Neural progenitor cell (in vitro differentiated cells): ENCODE measurements at places on chromosomes 1 and 21.

DNA sequence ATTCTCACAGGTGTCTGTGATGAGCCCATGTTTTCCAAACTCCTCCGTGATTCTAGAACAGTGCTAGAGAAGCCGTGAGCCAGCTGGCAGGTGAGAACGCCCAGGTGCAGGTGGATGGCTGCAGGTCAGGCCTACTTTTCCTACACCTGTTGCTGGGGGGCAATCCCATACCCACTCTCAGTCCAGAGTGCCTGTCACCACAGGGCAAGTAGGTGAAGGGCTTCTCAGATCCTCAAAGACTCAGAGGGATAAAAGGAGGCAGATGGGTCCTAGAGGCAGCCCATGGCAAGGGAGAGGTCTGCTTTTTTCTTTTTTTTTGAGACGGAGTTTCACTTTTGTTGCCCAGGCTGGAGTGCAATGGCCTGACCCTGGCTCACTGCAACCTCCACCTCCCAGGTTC lies 50.7 kb upstream of the H6PD start:
- H3K4me1 ChIP-seq = peaks cover 13% of the 10 kb centered on the region
- H3K36me3 ChIP-seq = no peaks in the 10 kb centered on the region
- no peak overlapping the region for H3K27ac ChIP-seq
- H3K27me3 ChIP-seq = peaks cover 30% of the 10 kb centered on the region
- DNase-seq = no peak

DNA sequence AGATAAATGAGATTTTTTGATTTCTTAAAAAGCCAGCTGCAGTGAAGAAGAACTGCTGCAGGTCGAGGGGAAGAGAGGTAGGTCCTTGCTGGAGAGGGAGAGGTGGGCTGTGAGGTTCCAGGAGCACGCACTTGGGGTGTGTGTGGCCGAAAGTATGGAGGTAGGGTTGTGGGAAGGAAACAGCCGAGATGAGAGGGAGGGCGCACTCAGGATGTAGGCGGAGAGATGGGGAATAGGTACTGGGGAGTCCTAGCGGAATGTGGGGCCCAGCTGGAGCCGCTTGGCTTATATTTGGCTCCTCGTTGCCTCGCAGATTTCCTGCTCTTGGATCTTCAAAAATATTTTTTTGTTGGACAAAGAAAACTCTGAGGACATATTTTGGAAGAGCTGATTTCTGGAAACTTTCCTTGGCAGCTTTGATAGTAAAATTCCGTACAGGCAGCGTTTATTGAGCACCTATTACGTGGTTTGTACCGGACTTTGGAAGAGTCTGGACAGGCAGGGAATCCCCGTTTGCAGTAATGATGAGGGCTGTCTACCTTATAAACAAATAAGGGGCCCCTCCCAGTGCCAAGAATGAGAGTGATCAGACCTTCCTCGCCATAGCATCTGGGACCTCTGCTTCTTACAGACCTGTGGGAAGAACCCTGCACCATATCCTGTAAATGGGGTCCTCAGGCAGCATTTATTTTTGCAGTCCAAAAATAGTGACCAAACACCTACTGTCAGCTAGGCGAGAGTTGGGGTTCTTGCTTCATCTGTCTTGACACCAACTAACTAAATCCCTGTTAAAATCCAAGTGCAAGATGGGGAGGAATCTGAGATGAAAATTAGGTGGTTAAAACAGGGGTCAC lies 1.5 kb downstream of the LRRC8D start:
- peaks cover 20% of the 10 kb centered on the region for H3K4me1 ChIP-seq
- peak overlapping the region; percentile 79 for H3K27ac ChIP-seq
- H3K27me3 ChIP-seq = peaks cover 7% of the 10 kb centered on the region
- no peaks in the 10 kb centered on the region for H3K36me3 ChIP-seq

DNA sequence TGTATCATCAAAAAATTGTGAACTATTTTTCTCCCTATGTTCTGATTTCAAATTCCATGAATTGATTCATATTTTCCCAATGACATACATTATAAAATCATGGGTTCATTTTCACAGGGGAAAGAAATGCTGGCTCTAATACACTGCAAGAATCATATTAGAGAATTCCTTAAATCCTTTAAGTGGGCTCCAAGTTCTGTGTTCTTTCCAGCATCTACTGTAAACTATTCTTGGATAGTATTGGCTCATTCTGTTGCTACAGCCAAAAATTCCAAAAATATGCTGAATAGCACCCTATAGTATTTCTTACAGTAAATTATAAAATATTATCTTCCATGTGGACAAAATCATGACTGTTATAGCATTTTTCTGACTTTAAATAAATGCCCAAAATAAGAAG lies 19.0 kb upstream of the C1orf105 start:
- no peaks in the 10 kb centered on the region for H3K36me3 ChIP-seq
- H3K4me3 ChIP-seq = no peak overlapping the region
- H3K27me3 ChIP-seq = no peaks in the 10 kb centered on the region
- no peak for DNase-seq
- no peaks in the 10 kb centered on the region for H3K4me1 ChIP-seq
- no peak overlapping the region for H3K27ac ChIP-seq

DNA sequence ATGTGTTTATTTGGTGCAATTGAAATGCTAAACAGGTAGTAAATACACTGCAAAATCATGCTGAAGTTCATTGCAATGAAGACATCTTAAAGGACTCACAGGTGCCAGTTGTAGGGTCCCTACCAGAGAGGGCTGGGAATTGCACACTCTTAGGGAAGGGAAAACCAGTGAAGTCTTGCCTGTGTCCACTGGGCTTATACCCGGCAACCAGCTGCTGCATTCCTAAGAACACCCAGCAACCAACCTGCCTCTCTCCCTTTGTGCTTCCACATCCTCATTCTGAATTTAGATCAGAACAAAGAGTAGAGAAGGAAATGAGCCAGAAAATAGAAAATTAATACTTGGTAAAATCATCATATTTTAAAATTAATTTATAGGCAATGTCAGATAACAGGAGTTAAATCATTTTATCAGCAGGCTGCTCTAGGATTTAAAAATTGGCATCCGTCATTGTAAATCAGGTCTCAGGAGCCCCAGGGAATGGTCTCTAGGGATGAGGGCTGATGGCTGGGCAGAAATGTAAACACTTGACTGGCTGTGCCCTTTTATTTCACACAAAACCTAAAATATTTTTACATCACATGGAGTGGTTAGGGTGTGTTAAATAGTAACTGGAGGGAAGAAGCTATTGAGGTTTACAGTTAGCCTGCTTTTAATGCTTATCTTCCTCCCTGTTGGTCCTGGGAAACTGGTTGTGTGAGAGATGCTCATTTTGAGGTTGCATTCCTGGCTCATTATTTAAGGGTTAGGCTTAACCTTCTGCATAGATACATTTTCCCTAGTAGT lies 31.3 kb downstream of the PTGFRN start:
- no peaks in the 10 kb centered on the region for H3K36me3 ChIP-seq
- H3K4me1 ChIP-seq = peaks cover 10% of the 10 kb centered on the region
- H3K4me3 ChIP-seq = no peak overlapping the region
- H3K27me3 ChIP-seq = no peaks in the 10 kb centered on the region
- no peak for DNase-seq

DNA sequence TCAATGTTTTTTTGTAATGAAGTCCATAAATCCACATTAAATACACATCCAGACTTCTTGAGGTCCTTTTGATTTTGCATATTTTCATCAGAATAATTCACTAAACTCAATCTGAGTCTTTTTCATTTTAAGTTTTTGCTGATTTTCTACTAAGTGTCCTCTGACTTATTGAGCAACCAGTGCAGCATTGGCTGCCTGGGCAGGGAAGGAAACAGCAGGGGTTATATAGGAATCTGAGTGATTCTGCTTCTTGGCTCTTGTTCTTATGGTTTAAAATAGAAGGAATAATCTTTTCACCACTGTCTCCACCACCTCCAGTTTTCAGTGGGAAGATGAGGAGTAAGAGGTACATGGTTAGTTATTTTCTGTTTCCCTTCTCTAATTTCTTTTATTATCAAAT lies 88.4 kb downstream of the ST6GALNAC5 start:
- no peak for DNase-seq
- H3K4me1 ChIP-seq = no peaks in the 10 kb centered on the region
- no peaks in the 10 kb centered on the region for H3K27me3 ChIP-seq
- no peak overlapping the region for H3K4me3 ChIP-seq
- no peaks in the 10 kb centered on the region for H3K36me3 ChIP-seq

DNA sequence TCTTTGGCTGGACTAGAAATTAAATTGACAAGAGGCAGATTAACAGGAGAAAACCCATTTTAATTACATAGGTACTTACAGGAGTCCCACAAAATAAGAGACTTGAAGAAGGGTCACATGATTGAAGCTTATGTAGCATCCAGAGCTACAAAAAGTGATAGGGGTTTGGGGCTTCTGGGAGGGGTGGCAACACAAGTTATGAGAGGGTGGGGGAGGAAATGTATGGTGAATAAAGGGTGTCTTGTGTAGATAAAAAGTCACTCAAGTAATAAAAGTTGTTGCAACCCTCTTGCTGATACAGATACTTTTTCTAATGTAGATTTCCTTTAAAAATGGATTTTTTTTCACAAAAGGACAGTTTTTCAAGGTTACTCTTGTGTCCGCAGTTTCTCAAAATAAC lies 24.0 kb downstream of the USP25 start:
- H3K27ac ChIP-seq = no peak overlapping the region
- H3K27me3 ChIP-seq = no peaks in the 10 kb centered on the region
- peaks cover 22% of the 10 kb centered on the region for H3K4me1 ChIP-seq
- no peak for DNase-seq

DNA sequence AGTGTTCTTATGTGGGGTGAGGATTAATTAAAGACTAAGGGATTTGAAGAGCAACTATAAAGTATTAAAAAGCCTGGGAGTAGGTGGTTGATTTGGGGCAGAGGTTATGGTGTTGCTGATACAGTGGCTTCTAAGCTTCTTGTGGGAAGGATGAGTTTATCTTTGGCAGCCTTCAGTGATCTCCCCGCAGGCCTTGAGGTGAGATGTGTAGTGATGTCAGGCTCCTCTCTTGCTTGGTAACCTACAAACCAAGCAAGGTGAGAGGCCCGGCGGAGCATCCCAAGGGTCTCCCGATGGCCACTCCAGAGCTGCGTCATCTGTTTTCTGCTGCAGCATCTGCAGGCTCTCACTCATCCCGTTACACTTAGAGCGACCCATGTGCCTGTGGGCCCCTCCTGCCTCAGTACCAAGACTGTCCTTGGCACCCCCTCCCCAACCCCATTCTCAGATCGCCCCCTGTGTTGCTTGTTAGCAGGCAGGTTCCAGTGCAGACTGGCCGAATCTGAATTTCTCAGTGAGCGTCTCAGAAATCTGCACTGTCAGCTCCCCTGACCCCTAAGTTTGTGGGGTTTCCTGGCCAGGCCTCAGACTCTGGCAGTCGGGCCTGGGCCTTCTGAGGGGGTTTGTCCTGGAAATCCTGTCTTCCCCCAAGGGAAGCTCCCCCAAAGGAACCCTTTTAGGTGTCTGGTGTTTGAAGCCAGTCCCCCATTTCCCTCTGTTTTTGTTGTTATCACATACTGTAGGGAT lies 77.9 kb downstream of the GALNT2 start:
- no peak overlapping the region for H3K4me3 ChIP-seq
- peaks cover 42% of the 10 kb centered on the region for H3K4me1 ChIP-seq
- H3K27me3 ChIP-seq = no peaks in the 10 kb centered on the region
- no peak overlapping the region for H3K27ac ChIP-seq
- no peaks in the 10 kb centered on the region for H3K36me3 ChIP-seq

GRCh38 chr1:22618056-22618455 lies 18.4 kb upstream of the C1QA start:
- no peaks in the 10 kb centered on the region for H3K36me3 ChIP-seq
- no peaks in the 10 kb centered on the region for H3K4me1 ChIP-seq
- no peak overlapping the region for H3K4me3 ChIP-seq
- H3K27ac ChIP-seq = no peak overlapping the region

DNA sequence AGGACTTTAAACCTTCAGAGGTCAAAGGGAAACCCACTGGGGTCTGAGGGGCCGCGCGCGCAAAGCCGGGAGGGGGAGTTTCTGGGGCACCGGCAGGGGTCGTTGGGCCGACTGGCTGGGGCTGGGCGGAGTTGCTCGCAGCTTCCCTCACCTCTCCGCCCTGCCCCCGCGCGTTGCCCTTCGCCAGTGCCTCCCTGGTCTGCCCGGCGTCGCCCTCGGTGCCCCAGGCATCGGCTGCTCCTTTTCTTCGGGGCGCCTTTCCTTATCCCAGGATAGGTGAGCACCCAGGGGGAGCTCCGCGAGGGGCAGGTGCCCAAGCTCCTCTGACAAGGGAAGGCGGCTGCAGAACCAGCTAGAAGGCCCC lies 390 bp upstream of the NGF start:
- H3K27me3 ChIP-seq = peaks cover 72% of the 10 kb centered on the region
- peaks cover 19% of the 10 kb centered on the region for H3K4me1 ChIP-seq
- peak overlapping the region; percentile 70 for H3K4me3 ChIP-seq
- peak; percentile 74 for DNase-seq
- H3K27ac ChIP-seq = no peak overlapping the region

DNA sequence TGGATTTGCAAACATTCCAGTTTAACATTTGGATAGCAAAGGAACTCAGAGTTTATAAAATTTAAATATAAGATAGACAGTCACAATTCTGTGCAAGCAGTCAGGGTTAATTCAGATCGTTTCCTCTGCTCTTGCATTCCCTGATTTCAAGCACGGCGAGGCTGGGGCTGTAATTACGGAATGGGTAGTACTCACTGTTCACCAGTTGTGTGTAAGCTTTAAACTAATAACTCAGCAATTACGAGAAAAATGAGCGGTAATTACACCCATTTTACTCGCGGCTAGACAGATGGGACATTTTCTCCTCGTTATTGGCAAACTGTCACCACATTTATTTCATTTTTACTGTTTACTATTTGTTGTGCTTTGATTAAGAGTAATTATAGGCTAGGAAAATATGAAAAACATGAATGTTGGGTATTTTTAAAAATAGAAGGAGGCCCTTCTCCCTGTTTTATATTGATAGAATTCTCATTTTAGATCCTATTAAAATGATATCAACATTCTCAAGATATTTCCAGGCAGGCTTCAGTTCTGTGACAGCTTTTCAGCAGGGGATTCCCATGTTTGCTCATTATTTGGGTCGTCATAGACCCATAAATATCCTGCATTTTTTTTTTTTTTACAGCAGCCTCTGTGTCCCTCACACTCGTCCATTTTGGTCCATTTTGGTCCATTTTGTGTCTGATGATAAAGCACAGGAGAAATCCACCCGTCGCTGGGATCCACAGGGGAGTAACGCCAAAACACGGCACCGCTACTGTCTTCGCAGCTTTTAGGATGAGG lies 208.3 kb downstream of the DSCAM start:
- no peak overlapping the region for H3K27ac ChIP-seq
- no peaks in the 10 kb centered on the region for H3K36me3 ChIP-seq
- no peaks in the 10 kb centered on the region for H3K27me3 ChIP-seq
- H3K4me1 ChIP-seq = peaks cover 8% of the 10 kb centered on the region

DNA sequence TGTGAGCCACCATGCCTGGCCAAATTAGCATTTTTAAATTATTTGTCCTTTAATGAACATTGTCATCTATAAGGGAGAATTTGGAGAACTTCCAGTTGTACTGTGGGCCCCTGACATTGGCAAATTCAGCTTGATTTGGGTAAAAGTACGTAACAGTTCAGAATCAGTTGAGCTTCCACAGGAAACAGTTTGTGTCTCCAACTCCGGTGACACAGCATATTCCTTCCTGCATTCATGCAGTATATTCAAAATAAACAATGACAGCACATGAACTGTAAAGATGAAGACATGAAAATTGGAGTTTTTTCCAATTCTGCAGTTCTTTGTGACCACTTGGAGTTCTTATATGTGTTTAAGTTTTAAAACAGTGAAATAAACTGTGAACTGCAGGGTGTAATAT lies 28.2 kb downstream of the RNF220 start:
- no peak overlapping the region for H3K27ac ChIP-seq
- no peaks in the 10 kb centered on the region for H3K36me3 ChIP-seq
- peaks cover 22% of the 10 kb centered on the region for H3K4me1 ChIP-seq
- DNase-seq = no peak
